ENCODE measurements at places on chromosomes 3 and 15.

DNA sequence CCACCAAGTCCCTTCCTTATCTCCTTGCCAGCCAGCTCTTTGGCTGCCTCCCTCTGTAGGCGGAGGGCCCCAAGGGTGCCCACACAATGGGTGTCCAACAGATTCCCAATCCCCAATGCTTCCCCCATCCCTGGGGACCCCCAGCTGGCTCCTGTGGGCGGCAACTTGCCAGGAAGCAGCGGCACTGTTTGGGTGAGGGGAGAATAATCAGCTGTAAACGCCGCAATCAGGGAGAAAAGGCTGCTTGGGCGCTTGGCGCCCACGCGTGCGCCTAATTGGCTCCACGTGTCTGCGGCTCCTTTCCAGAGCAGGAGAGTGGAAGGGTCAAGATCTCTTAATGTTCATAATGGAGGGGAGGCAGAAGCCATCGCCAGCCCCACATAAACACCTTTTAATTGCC lies 67.9 kb upstream of the TMEM115 start:
- no peak for DNase-seq

- no peak for DNase-seq
Observed at GRCh38 chr15:63909819-63910437, 76.2 kb upstream of the HERC1 start.

DNA sequence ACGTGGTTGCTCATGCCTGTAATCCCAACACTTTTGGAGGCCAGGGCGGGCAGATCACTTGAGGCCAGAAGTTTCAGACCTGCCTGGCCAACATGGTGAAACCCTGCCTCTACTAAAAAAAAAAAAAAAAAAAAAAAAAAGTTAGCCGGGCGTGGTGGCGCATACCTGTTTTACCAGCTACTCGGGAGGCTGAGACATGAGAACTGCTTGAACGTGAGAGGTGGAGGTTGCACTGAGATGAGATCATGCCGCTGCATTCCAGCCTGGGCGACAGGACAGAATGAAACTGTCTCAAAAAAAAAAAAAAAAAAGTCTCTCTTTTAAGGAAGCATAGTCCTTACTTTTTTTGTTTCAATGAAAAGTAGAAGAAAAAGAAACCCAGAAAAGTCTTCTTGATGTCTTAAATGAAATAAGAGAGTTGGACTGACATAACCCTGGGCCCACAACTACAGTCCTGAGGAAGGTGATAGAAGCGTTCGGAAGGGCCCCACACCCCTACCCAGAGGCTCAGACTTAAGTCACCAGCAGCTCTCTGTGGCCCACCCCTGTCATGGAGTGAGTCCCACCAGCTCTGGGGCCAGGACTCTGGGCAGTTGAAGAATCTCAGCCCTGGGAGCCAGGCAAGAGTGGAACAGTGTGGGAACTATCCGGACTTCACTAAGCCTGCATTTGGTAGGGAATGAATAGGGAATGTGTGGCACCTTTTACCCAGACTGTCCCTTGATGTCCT lies 2.6 kb downstream of the NME9 start:
- no peak for DNase-seq

- DNase-seq = no peak
Observed at GRCh38 chr3:64311424-64312061, 86.3 kb upstream of the PRICKLE2 start.

- no peak for DNase-seq
Observed at GRCh38 chr15:78766041-78766440, 45.2 kb downstream of the ADAMTS7 start.

- DNase-seq = no peak
Observed at GRCh38 chr3:171213178-171213577, 186.7 kb upstream of the SLC2A2 start.

- DNase-seq = no peak
Observed at GRCh38 chr3:101970905-101971304, 121.6 kb downstream of the NFKBIZ start.

GRCh38 chr3:183455089-183455488 lies 26.7 kb upstream of the MCF2L2 start:
- peak; percentile 40 for DNase-seq

DNA sequence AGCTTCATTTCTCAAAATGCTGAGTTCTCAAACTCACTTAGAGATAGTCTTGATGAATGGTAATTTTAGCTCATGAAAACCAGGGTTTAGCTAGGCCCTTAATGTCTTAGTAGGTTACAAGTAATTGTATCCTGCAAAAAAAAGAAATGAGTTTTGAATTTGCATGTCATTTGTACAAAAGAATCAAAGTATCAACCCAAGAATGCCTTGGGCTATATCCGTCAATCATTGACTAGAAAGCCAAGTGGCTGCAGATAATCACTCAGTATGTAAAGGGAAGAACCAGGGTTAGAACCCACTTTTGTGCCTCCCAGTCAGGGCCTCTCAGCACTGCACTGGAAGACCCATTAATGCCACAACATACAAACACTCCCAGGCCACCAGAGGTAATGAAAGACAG lies 427.6 kb upstream of the MDFIC2 start:
- DNase-seq = no peak

DNA sequence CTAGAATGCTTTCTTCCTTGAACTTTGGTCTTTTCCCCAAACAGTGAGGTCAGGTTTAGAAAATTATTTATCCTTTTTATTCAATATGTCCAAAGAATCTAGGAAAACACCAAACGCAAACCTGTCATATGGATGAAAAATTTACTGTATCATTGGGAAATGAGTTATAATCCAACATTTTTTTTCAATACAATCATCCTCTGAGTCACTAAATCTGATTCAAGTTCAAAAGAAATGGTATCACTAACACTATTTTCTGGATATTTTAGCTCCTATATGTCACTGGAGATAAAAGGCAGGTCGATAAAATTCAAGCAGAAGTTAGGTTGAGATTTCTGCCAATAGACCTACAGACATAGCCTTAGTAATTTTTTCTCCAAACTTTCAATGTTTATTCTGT lies 591.6 kb upstream of the AGTR1 start:
- no peak for DNase-seq

DNA sequence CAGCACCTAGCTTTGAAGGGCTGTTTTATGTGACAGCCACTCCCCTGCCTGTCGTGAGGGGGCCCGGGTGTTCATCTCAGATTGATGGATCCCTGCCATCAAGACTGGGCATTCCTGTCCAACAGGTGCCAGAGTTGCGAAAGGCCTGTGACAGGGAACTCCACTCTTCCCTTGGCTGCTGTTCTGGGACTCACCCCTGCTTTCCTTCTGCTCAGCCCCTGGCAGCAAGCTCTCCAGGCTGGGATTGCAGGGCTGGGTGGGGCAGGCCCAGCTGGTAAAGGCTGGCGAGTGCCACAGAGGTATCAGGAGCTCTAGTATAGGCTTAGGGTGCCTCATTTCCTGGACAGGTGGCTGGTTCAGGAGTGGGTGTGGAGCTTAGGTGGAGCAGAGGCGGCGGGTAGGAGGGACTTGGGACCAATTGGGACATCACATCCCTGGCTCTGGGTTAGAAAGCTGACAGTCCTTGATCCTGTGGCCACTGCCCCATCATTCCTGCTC lies at the start of gene PLA2G4B:
PLA2G4B (plus strand) TSS at position 448 of the 498 bp plus-strand sequence. CDS start 67 bp downstream, outside the sequence.
- DNase-seq = peak; percentile 68

DNA sequence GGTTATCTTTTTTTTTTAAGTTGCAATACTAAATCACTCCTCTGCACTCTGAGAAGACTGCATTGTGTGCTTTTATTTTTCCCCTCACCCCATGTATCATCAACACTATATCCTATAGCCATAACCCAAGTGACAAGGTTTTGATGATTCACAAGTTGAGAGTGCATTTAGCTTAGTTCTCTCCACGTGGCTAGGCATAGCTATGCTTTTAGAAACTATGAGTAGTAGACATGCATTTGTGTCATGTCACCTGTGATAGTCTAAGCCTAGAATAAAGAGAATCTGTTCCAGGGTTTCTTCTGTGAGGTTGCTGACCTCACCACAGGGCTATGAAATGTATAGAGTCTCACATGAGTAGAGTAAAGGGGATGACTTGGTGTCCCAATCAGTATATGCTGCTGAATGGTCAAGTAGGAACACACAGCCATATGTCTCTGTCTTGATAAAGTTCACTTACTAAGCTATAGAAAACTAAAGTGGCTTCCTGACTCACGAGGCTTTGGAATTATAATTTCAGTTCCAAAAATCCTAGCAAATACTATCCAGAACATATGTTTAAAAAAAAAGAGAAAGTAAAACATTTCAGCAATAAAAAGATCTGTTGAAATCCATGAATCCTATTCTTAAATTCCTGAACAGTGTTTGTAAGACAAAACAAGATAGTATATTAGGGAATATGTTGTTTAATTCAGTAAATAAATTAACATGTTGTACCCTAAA lies 206.3 kb downstream of the LSAMP start:
- DNase-seq = no peak

DNA sequence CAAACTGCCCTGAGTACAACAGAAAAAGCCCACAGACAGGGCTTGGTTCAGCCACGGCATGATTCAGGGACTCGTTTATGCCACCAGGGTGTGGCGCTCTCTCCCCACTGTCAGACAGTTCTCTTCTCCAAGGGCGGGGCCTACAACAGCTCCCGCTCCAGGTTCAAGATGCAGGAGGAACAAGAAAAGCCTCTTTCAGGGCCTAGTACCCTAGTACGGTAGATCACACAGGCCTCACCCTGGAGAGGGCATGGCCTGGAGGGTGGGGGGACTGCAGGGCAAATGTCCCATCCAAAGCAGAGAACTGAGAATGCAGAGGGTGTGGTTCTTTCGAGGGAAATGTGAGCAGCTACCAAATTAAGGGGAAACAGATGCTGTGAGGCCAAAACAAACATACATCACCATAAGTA lies 12.0 kb downstream of the MESD start:
- no peak for DNase-seq

- no peak for DNase-seq
Observed at GRCh38 chr3:59052803-59053411, 3.1 kb upstream of the CFAP20DC start.

DNA sequence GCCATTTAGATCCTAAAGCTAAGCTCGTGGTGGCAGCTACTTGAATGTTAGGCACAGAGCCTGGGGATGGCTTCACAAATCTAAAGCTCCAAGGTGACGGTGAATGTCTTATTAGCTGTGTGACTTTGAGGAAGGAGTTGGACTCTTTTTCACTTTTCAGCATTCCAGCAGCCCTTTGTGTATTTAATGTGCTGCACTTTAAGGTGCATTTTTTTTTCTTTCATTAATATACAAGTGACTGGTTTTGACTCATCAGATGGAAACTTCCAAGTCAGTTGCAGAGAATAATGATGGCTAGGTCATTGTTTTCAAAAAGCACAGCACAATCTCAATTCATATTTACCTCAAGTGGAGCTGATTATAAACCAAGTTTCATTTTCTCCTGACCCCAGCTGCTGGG lies 55.8 kb downstream of the TMED3 start:
- no peak for DNase-seq

- DNase-seq = no peak
Observed at GRCh38 chr3:55060896-55061719, 133.2 kb upstream of the LRTM1 start.

GRCh38 chr3:194098081-194098842 lies 37.7 kb upstream of the HES1 start:
- DNase-seq = no peak

GRCh38 chr3:71360180-71360579 lies 223.3 kb downstream of the FOXP1 start:
- no peak for DNase-seq

DNA sequence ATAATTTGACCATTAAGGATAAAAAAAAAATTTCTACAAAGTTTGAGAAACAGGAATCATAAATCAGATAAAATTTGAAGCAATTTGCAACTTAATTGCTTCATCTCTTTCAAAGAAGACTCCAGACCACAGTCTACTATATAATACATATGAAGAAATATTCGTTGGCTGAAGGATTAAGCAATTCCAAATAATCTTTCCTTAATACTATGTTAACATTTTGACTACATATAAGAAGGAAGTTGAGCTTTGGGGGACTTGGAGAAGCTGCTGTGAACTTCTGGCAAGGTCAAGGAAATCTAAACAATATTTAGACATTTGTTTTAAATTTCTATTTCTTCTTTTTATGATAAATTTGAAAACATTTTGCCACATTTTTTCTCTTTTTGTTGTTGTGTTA lies 13.5 kb upstream of the GABRR3 start:
- DNase-seq = no peak

DNA sequence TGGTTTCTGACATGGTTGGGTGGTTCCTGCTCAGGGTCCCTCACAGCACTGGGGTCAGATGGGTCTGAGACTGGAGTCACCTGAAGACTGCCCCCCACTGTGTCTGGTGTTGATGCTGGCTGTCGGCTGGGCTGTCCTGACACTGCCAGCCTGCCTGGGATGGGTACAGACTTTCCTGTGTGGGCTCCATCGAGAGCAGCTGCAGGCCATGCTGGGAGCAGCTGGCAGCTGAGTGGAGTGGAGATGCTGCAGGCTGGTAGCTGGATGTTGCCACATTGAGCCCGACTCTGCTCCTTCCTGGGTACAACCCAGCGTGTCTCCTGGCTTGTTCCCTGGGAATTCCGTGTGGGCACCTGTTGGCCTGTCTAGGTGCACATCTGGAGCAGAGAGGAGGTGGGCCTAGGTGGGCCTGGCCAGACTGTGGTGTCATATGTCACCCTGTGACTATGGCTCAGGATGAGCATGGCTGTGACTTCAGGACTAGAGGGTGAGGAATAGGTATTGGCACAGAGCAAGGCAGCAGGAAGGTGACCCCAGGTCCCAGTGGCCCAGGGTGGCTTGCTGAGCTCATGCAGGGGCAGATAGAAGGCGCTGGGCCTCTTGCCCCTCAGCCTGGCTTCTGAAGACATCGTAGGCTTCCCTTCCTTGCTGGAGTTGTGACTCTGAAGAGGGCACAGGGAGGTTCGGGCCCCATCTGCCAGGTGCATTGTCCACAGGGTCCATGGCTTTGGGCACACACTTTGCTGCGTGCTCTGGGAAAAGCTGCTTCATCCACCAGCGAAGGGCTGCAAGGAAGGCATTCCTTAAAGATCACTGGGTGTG lies 40.0 kb upstream of the PRR23E start:
- DNase-seq = no peak

GRCh38 chr15:26234976-26235767 lies 372.0 kb upstream of the ATP10A start:
- DNase-seq = no peak

GRCh38 chr3:171249245-171249644 lies 211.0 kb downstream of the TNIK start:
- no peak for DNase-seq

DNA sequence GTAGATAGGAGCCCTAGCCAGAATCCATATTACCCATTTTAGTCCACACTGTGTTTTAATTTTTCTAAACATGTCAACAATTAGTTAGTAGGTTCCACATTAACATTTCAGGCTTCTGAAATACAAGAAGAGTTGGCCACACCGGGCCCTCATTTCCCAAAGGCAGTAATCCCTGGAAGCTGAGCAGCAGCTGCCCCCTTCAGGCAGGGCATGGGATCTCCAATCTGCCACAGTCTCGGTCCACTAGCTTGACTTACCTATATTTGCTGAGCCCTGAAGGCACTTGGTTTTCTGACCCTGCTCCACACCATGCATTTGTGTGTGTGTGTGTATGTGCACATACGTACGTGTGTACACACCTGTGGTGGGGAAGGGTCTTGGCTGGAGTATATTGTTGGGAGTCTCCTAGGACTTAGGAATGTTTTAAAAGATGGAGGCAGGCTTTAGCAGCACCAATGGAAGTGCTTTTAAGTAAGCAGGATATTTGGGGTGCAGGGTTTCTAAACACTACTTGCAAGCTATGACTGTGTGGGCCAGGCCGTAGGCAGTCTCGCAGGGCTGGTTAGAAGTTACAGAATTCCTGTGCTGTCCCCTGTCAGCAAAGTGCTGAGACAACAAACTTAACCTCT lies 71.2 kb upstream of the SOX14 start:
- DNase-seq = no peak

Data from epithelial cell of prostate (primary cell).